ENCODE measurements at places on chromosomes 3 and 15.

- no peak for DNase-seq
These were observed 2.0 kb upstream of the PDE8A start for GRCh38 chr15:84979651-84980050.

GRCh38 chr15:100175406-100176114 lies 166.2 kb downstream of the ADAMTS17 start:
- DNase-seq = no peak

DNA sequence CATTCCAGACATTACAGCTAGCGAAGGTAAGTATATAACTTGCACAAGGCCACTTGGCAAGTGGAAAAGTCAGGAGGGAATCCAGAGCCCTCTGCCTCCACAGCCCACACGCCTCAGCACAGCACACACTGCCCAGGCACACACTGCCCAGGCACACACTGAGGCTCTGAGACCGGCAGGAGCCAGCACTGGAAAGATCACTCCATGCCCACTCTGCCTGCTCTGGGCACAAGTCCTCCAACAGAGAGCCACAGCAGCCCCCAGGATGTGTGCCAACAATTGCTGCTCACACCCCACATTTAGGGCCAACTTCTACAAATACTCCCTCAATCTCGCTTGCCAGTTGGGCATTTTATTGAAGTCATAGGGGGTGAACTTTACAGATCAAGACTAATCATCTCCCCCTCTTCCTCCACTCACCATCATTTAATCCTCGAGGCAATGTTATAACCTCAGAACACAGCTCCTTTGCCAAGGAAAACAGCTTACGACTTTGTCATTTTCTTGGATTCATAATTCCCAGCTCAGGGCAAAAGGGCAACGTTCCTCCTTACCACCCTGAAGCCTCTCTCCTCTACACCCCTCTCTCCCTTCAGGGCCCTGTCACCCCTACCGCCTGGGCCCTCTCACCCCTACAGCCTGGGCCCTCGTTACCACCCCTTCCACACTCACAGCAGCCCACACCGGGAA lies 53.0 kb upstream of the TPM1 start:
- no peak for DNase-seq

GRCh38 chr3:66473692-66474091 lies 27.1 kb downstream of the LRIG1 start:
- DNase-seq = no peak

DNA sequence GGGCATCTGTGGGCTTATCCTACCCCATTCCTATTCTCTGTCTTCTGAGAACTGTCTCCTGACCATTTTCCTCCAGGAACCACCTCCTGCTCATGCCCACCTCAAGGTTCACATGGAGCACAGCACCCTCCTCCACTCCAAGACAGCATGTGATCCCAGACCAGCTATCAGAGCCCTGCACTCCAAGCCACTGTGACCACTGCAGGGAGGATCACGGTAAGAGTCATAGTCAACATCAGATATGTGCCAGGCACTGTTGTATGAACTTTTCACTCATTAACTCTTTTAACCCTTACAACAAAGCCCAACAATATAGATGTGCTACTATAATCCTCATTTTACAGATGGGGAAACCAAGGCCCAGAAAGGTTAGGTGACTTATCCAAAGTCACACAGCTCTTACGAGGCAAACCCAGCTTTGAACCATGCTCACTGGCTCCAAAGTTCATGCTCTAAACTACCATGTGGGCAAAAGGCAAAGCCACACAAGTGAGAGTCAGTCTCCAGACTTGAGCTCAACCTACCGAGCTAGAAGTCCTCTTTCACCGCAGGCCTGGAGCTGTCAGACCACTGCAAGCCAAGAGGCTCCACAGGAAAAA lies 115.1 kb upstream of the IQSEC1 start:
- no peak for DNase-seq

Measured in cortex of kidney (tissue), 1 donor.